MV-4-11 (cell line): ENCODE measurements at places on chromosomes 6 and 20.

DNA sequence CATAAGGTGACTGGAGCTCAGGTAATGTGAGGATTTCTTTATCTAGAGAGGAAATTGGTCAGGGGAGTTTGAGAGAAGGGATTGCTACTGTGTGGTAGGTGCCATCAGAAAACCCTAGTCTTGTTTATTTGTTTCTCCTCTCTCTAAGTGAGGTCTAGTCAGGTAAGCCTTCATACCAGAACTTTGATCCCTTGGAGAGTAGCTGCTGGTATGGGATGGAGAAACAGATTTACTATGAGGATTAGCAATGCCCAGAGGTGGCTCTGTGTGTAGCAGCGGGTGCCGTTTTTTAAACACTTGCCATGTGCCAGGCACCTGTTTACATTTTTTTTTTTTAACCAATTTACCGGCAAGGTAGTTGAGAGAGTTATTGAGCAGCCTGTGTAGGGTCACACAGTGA, 19.5 kb downstream of the CMTR1 start:
- DNase-seq, result no peak

DNA sequence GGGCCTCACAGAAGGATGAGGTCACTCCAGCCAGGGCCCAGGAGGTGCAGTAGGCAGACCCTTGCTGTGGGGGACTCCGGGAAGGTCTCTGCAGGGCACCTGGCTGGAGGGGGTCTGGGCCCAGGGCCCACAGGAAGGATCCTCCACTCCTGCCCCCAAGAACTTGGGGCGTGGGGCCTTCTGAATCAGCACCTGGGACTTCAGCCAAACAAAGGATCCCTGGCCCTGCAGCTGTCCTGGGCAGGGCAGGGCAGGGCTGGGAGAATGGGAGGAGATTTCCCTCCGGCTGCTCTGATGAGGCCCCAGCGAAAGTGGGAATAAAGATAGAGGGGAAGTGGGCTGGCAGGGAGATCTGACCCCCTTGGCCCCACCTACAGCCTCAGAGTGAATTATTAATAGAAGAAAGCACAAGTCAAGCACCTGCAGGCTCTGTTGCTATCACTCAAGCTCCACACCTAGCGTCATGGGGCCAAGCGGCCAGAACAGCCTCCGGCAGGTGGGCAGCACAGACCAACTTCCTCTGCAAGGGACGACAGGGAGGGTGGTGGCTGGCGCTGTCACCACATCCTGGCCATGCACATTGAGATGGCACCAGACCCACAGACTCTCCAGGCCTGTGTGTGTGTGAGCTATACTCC, 61.6 kb upstream of the MRPS10 start:
- DNase-seq, result no peak

DNA sequence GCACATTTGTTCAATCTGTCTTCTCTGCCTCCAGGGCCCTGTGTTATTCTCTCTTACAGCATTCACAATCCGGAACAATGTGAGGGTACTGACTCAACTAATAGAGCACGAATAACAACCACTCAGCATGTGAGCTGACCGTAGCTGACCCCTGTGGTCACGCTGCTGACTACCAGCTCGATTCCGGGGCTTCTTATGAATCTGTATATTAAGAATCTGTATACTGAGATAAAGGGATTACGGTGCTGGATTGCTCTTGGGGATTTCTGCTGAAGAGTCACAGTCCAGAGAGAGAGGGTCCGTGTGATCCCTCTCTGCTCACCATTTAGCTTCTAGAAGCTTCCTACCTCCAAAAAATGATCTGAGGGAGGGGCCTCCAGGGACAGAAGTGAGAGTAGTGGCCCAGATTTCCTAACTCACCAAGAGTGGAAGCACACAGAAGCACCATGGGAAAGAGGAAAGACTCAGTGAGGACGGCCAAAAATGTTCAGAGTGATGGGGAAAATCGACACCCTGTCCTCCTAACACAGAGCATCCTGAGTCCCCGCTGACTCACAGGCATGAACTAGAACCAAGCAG, 156.2 kb downstream of the THBS2 start:
- DNase-seq, result no peak

DNA sequence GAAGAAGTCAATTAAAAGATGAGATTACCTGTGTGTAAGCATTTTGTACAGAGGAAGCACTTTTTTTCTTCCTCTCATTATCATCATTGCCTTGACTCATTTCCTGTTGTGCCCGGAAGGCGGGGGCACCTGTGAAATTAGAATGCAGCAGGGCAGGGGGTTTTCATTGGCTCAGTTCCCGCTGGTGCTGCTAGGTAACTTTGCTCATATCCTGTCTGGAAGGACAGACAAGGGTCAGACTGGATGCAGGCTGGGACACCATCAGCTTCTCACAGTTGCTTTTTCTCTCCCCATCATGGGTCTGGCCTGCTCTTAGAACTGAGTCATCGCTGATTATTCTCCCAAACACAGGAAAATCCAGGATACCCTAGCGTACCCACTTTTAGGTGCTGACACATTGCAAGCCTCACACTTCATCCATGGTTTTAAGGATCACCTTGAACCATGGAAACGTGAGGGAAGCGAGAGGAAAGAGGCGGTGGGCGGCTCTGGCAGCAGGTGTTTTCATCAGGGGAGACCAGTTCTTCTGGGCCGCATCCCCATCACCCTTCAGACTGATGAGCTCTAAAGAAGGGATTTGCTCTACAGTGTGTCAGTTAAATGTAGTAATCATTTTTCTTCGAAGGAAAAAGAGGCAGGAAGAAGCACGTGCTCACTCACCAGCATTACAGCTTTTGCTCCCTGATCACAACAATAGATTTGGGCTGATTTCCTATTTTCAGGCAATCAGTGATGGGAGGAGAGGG, 195.7 kb upstream of the SASH1 start:
- no peak for DNase-seq
